ENCODE measurements at places on chromosomes 13 and 19. TPM values are rescaled to one million over a fixed set of nuclear protein-coding genes. Genes with fewer than 3 reads are reported as not detected.
A peak's percentile ranks its signal among the peaks of the same experiment; 100 is the strongest.

The DIAPH3 gene
- 5.9 TPM for total RNA-seq

The NUP58 gene
- 85.9 TPM for total RNA-seq

The AMER2 gene
- total RNA-seq, result not detected

The CEACAM8 gene
- not detected for total RNA-seq

The DNASE2 gene
- 74.1 TPM for total RNA-seq

The ELSPBP1 gene
- 8.6 TPM for total RNA-seq

The N4BP2L2 gene
- total RNA-seq, result 104 TPM

The LRG1 gene
- total RNA-seq, result 0.05 TPM

The MEIS3 gene
- 12.9 TPM for total RNA-seq

The IZUMO2 gene
- total RNA-seq, result not detected

The SMIM44 gene
- not detected for total RNA-seq

The CEBPA gene
- total RNA-seq, result 2.5 TPM

The CKAP2 gene
- total RNA-seq, result 41.3 TPM

The NOVA2 gene
- 0.18 TPM for total RNA-seq

The PRODH2 gene
- not detected for total RNA-seq

The HCN2 gene
- total RNA-seq, result 1.2 TPM

The IGFL1 gene
- not detected for total RNA-seq

- no peak for DNase-seq
These were observed 9.7 kb upstream of the HSH2D start for GRCh38 chr19:16133818-16134217.

GRCh38 chr19:34217952-34218817, 36.2 kb upstream of the GARRE1 start:
- peak; percentile 39 for DNase-seq

GRCh38 chr13:113888701-113889330, 24.9 kb upstream of the GAS6 start:
- DNase-seq, result no peak

DNA sequence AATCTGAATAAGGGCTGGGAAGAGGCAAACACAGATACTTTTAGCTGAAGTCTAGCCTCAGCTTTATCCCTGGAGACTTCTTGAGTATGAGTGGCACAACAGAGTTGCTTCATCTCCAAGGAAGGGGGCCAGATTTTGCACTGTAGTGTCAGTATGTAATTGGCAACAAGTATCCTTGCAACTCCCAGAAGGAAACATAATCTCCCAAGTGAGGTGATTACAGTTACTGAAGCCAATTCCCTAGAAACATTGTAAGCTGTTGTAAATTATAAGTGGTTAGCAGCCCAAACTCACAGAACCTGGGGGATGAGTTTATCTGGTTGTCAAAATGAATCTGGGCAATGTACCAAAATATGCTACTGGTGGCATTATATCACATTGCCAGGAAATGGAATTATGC, 2065.7 kb upstream of the PCDH20 start:
- peak; percentile 9 for DNase-seq

- DNase-seq, result peak; percentile 56
These were observed 104.2 kb upstream of the IPO5 start for GRCh38 chr13:97849305-97849704.

DNA sequence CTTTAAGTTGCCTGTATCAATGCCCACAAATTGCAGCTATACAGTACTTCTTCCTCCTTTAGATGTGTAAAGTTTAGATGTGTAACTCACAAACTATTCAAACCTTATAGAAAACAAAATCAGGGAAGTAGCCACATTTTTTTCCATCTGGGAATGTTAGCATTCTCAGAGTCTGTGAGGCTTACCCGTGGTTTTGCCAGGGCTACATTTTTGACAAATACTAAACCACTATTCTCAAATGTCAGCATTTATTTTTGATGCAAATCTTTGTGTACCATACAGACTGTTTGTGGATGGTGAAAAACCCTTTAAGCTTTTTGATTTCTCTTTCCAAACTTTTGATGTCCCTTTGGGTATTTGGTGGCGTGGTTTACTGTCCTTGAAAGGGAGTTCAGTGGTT, 216.4 kb downstream of the POSTN start:
- no peak for DNase-seq

DNA sequence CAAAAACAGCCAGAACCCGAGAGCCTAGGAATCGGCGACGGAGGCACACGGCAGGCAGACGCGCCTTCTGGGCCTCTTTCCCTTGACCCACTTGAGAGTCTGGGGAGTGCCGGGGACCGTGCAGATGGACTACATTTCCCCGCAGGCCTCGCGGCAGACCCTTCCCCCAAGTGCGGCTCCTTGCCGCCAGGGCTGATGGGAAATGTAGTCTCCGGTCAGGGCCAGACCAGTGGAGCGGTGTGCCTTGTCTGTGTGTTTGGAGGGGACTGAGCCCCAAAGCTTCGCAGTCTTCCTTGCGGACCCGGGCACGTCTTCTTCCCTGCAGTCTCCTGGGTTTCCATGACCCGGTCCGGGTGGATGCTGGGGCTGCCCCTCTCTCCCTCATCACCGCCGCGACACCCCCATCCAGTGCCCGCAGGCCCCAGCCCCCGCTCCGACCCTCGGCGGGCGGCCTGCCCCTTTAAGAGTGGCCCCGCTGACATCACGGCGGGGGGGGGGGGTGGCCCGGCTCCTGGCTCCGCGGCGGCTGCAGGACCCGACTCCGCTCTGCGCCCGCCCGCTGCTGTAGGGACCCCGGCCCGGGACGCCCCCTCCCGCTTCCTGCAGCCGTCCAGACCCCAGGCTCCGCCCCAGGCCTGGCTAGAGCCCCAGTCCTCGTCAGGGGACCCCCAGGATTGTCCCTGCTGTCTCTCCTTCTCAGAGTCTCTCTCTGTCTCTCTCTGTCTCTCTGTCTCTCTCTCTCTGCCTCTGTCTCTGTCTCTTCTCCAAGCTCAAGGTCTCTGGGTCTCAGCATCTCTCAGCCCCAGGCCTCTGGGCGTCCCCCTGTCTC, 758 bp upstream of the CACNG7 start:
- DNase-seq, result peak; percentile 55

DNA sequence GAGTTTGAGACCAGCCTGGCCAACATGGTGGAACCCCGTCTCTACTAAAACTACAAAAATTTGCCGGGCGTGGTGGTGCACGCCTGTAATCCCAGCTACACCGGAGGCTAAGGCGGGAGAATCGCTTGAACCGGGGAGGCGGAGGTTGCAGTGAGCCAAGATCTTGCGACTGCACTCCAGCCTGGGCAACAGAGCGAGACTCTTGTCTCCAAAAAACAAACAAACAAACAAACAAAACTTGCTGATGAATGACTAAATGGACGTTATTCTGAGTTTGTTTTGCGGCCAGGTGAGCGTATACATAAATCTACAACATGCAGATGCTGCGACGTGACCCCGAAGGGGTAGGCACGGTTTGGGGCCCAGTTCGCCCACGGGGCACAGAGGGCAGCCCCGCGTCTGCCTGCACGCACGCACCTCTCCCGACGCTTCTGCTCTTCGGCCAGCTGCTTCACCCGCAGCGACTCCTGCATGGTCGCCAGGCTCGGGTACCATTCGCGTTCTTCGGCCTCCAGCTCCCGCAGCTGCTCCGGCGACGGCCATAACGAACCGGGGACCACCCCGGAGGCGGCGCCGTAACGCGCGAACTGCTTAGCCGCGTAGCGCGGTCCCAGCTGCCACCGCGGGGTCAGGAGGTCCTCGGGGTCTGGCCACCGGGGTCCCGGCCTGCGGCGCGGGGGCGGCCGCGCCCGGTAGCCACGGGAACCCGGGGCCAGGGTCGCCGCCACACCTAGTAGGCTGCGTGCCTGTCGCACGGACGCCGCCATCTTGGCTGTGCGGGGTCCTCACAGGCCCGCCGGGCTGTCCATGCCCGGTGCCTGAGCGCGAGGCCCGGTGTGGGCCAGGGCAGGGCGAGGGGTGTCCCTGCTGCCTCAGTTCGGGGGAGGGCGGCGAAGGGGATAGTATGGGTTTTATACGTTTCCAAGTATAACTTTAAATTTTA, at the start of gene GADD45GIP1:
Gene GADD45GIP1 (minus strand): TSS at position 778 of the 943 bp plus-strand sequence. CDS start 11 bp downstream, at position 767.
- peak; percentile 79 for DNase-seq

DNA sequence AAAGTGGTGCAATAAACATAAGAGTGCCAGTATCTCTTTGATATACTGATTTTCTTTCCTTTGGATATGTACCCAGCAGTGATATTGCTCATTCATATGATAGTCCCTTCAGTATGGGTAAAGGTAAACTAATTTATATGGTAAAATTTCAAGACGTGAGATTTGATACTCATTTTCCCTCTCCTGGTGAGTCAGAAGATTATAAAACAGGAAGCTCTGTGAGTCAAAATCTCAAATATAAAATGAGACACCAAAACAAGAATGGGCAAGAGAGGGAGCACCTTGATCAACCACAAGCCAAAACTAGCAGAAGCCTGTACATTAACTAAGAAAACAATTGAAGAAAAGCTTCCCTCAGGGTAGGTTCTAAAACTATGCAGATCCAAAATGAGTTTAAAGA, 216.3 kb downstream of the SLITRK6 start:
- no peak for DNase-seq

DNA sequence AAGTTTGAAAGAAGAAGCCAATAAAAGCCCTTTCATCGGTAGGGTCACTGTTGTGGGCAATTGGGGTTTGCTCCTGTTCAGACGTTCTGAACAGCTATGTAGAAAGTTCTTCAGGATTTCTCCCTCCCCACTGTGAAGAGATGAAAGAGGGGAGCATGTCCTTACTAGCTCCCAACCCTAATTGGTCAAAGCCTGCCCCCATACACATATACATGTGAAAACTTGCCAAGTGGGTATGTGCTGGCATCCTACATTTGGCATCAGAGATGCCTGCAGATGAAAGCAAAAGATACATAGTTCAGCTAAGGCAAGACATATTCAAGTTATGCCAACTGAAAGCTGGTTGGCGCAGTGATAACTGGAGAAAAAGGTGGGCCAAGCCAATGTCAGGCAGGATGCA, 363.1 kb upstream of the DACH1 start:
- DNase-seq, result no peak

DNA sequence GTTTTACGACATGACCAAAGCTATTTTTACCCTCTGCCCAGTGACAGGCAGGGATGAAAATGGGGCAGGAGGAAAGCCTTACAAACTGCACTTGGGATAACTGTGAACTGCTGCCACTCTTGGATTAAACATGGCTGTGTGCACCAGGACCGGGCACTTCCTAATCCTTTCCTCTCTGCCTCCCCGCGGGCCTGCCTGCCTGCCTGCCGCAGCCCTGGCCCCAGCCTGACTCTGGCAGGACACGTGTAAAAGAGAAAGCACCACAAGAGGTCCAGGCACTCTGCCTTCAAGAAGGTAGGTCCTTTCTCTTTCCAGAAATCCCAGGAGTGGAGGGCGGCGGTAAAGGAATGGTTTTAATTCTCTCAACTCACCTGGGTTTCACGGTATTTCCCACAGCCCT, 4.8 kb downstream of the TSHZ3 start:
- DNase-seq, result no peak

DNA sequence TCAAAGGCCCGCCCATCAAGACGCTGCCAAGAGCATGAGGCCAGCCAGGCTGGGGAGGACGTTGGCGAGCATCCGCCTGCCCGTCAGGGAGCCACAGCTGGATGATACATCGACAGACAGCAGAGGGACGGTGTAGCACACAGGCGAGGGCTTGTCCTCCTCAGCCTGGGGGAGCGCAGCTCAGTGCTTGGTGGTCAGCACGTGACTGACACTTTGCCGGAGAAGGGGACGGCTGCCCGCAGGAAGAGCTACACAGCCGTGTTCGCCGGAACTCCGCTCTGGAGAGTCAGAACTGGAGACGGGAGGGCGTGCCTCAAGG, 34.1 kb downstream of the CSNK1G2 start:
- no peak for DNase-seq

DNA sequence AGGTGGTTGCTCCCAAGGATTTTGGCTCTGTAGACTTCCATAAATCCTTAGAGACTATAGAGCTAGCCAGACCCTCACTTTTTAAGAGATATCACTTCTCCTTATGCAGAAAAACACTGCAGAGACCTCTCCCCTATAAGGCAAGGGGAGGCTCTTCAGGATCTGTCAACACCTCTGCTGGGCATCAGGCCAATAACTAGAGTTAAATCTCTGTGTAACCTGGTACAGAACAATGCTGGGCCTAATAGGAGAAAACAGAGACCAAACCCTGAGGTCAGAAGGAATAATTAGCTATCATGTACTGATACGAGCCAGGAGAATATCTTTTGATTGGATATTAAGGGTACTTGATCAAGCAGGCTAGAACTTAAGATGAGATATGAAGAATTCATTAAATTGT, 358.5 kb downstream of the TBC1D4 start:
- no peak for DNase-seq

GRCh38 chr13:33347861-33348260, 62.3 kb upstream of the STARD13 start:
- DNase-seq, result no peak

DNA sequence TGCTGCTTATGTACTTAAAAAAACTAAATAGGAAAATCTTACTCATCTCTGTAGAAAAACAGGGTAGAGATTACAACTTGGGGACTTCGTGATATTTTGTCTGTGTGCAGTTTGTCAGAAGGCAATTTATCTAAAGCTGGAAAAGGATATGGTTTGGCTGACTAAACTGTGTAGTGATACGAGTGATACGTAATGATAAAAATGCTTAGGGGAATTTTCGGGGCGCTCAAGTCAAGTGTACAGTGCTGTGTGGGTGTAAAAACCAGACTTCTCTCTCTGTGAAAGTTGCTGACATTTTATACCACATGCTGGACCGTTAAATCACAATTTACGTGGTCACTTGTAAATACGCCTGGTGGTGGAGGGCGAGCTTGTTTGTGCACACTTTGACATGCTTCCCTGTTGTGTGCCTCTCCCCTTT, 221.7 kb downstream of the KCNRG start:
- DNase-seq, result no peak

GRCh38 chr19:45502111-45502510, 3.9 kb downstream of the PPM1N start:
- no peak for DNase-seq

DNA sequence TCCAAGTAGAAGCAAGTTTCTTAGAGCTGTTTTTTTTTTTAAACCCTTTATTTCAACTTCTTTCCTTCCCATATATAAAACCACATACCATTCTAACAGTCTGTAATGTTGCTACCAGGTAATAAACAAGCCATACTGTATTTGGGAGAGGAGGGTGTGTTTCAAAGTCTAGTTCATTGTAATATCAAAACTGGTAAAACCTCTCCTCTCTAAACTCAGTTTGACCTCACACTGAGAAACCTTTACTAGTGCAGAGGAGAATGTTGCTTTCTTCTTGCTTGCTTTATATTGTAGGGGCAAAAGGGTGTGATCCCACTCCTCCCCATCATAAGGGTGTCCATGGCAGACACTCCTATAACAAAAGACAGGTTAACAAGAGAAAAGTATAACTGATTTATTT, 155.1 kb downstream of the GGACT start:
- no peak for DNase-seq

GRCh38 chr19:35596366-35596999, 10.5 kb downstream of the PMIS2 start:
- peak; percentile 54 for DNase-seq

GRCh38 chr13:83150616-83151307, 731.5 kb downstream of the SLITRK1 start:
- peak; percentile 59 for DNase-seq

GRCh38 chr13:110799246-110800236, 86.0 kb downstream of the ING1 start:
- peak; percentile 82 for DNase-seq

Measured in SK-MEL-5 (cell line).